ENCODE measurements at places on chromosomes 11 and 22. TPM values are rescaled to one million over a fixed set of nuclear protein-coding genes. Genes with fewer than 3 reads are reported as not detected.

- H3K4me1 ChIP-seq = peaks cover 2% of the 10 kb centered on the region
- no peaks in the 10 kb centered on the region for H3K36me3 ChIP-seq
- no peak overlapping the region for H3K4me3 ChIP-seq
- H3K27ac ChIP-seq = no peak overlapping the region
These were observed 142.4 kb downstream of the DSCAML1 start for GRCh38 chr11:117654281-117655255.

DNA sequence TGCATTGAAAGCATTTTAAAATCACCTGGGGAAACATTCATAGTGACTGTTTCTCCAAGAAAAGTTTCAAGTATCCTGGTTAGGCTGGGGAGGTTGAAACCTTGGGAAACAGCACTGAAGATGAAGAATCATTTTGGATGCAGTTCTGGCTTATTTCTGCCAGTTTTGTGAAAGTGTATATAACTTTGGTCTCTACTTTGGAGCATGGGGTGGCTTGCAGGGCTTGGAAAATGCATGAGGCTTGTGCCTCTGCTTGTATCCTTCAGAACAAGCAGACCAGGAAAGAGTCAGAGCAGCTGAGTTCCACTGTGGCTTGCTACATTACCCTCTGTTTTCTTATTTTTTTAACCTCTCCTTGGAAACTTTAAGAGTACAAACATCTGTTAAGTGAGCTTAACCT is 19.5 kb downstream of the SLC5A12 start:
- H3K36me3 ChIP-seq = no peaks in the 10 kb centered on the region
- H3K4me1 ChIP-seq = peaks cover 2% of the 10 kb centered on the region
- H3K4me3 ChIP-seq = no peak overlapping the region
- H3K27me3 ChIP-seq = no peaks in the 10 kb centered on the region

DNA sequence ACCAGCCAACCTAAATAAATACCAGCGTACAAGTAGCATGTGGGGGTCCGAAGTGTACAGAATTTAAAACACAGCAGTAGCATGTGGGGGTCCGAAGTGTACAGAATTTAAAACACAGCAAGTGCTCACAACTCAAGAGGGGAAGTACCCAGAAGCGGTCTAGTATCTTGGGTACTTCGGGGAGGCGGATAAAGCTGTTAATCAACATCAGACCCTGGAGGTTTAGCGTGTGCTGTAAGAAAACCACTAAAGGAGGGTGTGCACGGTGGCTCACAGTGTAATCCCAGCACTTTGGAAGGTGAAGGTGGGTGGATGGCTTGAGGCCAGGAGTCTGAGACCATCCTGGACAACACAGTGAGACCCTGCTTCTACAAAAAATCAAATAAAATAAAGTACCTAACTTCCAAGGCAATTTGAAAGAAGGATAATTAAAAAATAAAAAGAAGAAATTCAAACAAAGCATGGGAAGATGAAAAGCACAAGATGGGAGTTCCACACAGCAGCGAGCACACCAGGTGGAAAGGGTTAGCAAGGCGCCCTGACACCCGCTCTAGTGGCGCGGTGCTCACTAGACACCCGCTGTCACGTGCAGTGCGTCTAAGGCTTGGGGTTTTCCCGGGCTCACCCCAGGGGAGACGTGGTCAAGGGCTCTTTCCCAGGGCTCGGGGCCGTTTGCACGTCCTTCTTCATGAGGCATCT is 35.0 kb upstream of the MOB2 start:
- H3K4me3 ChIP-seq = no peak overlapping the region
- H3K27me3 ChIP-seq = no peaks in the 10 kb centered on the region
- no peak for DNase-seq
- H3K4me1 ChIP-seq = peaks cover 13% of the 10 kb centered on the region
- H3K27ac ChIP-seq = no peak overlapping the region
- no peaks in the 10 kb centered on the region for H3K36me3 ChIP-seq

The UBQLN3 gene
- 0.13 TPM for total RNA-seq

The NEFH gene
- total RNA-seq = 0.58 TPM

Measured in muscle of leg (tissue), 16 donors.